Mucosa of descending colon (tissue), 3 donors: ENCODE measurements at places on chromosomes 16 and 17.
A peak's percentile ranks its signal among the peaks of the same experiment; 100 is the strongest.

DNA sequence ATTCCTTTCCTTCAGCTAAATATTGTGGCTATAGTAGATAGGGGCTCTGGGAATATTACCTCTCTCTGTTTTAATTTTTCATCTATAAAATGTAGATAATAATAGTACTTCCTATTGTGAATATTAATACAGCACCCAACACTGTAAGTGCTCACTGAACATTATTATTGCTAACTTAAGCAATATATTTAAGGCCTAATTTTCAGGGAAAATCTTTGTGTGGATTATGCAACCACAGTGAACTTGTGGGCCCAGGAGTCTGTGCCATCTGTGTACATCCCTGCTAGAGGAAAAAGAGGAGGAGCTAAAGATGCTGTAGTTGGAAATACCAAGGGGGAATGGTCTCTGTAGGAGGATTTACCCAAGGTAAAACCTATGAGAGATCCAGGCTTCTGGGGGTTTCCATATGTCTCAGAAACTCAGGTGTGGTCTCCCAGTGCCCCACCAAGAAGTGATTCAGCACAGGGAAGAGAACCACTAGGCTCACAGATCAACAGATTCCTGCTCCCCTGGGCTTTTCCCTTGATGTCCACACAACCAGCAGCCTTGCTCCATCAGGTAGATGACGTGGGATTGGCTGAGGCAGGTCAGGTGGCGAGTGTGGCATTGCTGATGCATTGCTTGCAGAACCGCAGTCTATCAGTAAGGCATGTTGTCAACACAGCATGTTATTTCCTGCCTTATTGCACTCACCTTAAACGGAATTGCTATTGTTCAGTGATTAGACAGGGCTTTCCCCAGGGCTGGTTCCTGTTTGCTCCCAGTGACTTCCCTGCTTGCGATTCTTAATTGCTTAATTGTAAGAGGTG lies 1.6 kb upstream of the N4BP1 start:
- DNase-seq: no peak

- DNase-seq: no peak
These were observed 104.2 kb upstream of the CDH11 start for GRCh38 chr16:65226077-65226476.

DNA sequence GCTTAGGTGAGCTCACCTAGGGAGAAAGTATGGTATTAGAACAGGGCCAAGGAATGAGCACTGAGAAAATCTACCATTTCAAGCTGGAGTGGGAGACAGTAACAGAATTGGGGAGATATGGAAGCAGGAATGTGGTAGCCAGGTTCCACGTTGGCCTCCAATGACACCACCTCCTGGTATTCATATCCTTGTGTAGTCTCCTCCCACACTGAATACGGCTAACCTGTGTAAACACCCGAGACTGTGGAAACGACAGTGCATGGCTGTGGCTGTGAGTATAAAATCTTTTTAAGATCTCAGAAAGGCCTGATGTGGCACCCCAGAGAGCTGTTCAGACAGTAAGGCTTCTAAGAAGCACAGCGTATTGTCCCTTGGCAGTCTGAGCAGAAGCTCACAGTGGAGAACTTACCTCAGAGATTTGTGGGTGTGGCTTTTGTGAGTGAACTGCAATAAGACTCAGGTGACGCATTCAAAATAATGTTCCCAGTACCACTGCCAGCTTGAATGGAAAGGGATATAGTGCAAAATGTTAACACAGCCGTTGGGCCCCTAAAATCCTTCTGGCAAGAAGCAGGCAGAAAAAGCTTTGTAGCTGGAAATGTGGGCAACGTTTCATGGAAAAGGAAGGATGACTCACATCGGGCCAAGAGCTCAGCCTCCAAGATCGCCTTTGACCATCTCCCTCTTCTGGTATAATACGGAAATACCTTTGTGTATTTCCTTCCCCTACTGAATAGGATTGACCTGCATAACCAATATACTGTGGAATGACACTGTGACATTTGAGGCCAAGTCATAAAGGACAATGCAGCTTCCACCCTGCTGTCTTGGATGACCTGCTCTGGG lies 14.4 kb downstream of the SDR42E1 start:
- DNase-seq: no peak

GRCh38 chr16:78543023-78543422 lies 443.6 kb downstream of the WWOX start:
- DNase-seq: no peak

DNA sequence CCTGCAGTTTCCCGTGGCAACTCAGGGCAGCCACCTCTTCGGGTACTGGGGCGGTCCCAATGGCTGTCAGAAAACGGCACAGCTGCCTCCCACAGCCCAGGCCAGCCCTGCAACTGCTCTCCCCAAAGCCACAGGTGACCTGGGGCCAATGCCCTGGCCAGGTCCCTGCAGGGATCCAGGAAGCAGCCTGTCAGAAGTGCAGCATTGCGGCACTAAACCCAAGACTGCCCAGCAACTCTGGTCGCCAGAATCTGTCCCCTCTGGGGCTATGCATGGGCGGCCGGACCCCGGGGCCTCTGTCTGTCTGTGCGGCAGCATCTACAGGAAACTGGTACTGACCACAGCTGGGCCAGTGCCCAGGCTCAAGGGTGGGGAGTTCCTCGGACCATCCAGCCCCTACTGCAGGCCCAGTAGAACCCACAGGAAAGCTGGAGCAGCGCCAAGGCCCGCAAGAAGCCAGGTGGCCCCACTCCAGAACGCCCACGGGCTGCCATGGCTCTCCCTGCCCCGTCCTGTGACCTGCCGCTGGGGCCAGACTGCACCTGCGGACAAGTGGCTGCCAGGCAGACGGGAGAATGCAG lies 5.5 kb downstream of the CYBC1 start:
- no peak for DNase-seq

GRCh38 chr17:50790618-50791017 lies 23.3 kb upstream of the ANKRD40CL start:
- DNase-seq: no peak

- no peak for DNase-seq
These were observed 4.8 kb downstream of the CBLN1 start for GRCh38 chr16:49276646-49277385.

DNA sequence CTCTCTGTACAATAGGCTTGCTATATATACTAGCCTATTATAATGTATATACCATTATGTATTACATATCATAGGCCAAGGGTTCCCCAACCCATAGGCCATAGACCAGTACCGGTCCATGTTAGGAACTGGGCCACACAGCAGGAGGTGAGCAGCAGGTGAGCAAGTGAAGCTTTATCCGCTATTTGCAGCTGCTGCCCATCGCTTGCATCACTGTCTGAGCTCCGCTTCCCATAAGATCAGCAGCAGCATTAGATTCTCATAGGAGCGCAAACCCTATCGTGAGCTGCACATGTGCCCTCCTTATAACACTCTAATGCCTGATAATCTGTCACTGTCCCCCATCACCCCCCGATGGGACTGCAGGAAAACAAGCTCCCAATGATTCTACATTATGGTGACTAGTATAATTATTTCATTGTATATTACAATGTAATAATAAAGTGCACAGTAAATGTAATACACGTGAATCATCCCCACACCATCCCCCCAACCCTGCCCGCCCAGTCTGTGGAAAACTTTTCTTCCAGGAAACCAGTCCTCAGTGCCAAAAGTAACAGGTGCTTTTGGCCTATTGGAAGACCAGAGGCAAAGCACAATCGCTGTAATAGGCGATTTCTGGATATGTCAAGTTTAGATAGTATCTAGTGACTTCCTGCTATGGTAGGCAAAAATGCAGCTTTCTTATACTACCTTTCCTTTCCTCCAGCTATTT lies 84.1 kb downstream of the MYH11 start:
- DNase-seq: no peak

DNA sequence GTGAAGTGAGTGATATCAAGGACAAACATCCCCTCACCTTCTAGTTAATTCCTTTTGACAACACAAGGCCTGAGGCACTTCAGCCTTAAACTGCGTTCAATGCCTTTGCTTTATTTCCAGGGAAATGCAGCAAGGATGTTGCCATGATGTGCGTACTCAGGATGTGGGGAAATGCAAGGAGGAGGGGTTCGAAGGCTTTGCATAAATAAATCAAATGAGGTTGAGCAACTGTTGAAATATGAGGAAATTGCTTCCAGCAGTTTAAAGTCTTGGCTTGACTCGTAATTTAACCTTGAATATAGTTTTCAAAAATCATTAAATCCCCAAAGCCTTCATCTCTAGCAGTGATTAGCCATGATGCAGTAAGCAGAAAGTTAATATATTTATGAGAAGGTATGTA lies 81.8 kb upstream of the CCL2 start:
- no peak for DNase-seq

GRCh38 chr16:65548470-65548869 lies 426.6 kb upstream of the CDH11 start:
- no peak for DNase-seq

GRCh38 chr16:69365901-69366300 lies 14.3 kb upstream of the TMED6 start:
- DNase-seq: no peak

- DNase-seq: no peak
These were observed 20.3 kb upstream of the ARL2BP start for GRCh38 chr16:57224651-57225335.

- DNase-seq: no peak
These were observed 15.2 kb upstream of the ZNF469 start for GRCh38 chr16:88367560-88367959.

- no peak for DNase-seq
These were observed 70.2 kb downstream of the HIC1 start for GRCh38 chr17:2125013-2125535.

DNA sequence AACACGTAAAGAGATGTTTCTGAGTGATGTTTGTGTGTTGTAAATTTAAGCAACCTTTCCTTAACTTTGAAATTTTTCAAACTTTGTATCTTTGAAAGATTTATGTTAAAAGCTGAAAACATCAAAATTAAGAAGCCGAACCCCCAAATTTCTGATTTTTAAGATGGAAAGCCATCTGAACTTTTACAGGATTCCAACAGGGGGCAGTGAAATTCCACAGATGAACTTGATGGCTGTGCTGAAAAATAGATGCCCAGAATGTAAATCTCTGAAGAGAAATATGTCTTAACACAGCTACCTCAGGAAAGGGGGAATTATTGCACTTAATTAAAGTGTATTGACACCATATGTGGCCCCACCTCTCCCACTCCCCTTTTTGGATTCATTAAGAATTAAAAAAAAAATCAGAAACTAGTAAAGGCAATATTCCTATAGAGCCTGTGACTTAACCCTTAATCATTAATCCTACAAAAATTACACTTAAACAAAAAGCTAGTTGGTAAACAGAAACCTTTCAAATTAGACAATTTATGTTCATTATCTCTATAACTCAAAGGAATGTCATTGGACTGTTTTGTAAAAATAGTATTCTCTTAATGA lies 597.9 kb downstream of the KCNJ2 start:
- DNase-seq: no peak

- DNase-seq: no peak
These were observed 25.4 kb upstream of the NFATC3 start for GRCh38 chr16:68059804-68060203.

- no peak for DNase-seq
These were observed 251.0 kb downstream of the CDH11 start for GRCh38 chr16:64870859-64871258.

DNA sequence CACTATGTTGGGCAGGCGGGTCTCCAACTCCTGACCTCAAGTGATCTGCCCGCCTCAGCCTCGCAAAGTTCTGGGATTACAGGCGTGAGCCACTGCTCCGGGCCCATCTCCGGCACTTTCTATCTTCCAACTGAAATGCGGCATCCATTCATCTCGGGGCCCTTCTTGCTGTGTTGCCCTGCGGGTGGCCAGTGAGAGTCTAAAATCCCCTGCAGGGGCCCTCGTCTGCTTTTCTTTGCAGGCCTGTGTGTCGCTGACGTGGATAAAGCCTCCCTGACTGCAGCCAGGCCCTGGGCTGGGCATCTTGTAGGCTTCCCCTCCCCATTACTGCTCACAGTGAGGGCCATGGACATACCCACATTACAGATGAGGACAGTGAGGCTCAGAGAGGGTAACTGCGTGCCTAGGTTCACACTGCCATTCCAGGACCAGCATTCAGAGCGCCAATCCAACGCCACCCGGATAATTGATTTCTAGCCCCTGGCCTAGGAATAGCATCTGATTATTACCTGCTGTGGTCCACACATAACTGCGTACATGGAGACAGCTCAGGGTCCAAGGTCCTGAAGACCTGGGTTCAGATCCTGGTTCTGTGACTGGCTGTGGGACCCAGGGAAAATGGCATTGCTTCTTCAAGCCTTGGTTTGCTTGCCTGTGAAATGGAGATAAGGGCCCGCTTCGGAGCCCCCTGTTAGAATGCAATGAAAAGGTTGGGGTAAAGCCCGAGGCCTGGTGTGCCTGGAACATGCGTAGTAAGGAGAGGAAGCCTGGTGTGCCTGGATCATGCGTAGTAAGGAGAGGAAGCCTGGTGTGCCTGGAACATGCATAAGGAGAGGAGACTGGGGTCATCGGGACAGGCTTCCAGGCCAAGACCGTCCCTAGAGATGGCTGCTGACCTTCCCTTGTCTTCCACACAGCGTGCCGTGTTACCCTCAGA lies 25.0 kb downstream of the CRISPLD2 start:
- DNase-seq: no peak

DNA sequence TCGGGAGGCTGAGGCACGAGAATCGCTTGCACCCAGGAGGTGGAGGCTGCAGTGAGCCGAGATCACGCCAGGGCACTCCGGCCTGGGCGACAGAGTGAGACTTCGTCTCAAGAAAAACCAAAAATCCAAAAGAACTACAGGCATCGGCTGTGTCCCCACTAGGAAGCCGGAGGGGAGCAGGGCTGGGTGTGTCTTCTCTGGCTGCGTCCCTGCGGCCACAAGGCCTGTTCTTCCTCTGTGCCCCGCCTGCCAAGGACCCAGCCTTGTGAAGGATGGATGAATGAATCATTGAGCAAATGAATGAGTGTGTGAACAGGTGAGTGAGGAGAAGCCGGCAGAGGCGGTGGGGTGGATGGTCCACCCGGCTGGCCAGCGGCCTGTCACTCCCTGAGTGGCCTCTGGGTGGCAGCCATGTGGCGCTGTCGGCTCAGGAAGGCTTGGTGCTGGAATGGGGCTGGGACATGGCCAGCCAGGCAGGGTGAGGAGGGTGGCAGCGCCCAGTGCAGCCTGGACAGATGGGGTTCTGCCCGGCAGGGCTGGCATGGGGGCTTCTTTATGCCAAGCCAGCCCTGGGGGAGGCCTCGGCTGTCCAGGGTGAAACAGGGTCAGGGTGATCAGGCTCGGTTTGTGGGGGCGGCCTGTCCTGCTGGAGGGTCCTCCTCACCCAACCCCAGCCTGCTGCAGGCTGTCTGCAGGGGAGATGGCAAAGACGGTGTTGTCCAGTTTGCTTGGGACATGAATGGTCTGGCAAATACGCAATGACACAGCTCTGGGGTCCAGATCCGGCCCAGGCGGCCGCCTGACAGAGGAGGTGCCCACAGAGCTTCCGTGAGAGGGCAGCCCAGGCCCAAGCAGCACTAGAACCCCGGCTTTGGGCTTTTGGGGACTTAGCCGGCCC lies 21.7 kb downstream of the SLC25A10 start:
- peak; percentile 88 for DNase-seq

- no peak for DNase-seq
These were observed 34.9 kb downstream of the TMEM114 start for GRCh38 chr16:8555400-8555799.

- no peak for DNase-seq
These were observed 28.3 kb upstream of the PITPNA start for GRCh38 chr17:1590747-1591473.

- no peak for DNase-seq
These were observed 13.3 kb downstream of the WIPI1 start for GRCh38 chr17:68443972-68444464.
